ENCODE measurements at places on chromosomes 7 and 10.

DNA sequence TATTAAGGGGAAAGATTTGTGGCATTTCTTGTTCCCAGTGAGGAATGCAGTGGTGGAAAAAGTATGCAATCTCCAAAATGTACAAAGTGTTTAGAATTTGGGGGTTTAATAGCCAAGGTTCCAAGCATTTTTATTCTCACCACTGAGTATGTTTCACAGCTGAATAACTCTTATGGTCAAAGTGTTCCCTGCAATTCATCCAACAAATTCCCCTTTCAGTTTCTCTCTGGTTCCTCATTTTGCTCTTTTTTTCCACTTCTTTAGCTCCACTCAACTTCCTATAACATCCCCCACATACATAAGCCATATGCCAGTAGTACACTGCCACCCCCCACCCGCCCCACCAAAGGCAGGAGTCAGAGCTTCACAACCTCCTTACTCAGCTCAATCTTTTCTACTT lies 4.6 kb downstream of the HECW1 start:
- DNase-seq: no peak

DNA sequence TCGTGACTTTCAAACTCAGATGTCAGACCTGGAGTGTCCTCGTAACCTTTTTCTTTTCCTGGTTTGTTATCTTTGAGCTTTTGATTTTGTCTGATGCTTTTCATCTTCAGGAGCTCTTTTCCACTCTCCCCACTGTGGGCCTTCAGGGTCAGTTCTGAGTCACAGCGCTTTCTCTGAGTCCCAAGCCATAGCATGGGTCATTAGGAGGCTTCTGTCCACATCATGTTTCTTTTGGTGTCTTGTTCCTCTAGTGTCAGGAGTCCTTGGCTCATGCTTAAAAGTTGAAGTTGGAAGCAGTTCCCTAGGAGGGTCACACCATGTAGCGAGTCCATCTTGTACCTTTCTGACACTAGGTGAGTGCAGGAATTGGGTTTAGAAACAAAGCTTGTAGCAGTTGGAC lies 40.3 kb downstream of the DAGLB start:
- DNase-seq: no peak

DNA sequence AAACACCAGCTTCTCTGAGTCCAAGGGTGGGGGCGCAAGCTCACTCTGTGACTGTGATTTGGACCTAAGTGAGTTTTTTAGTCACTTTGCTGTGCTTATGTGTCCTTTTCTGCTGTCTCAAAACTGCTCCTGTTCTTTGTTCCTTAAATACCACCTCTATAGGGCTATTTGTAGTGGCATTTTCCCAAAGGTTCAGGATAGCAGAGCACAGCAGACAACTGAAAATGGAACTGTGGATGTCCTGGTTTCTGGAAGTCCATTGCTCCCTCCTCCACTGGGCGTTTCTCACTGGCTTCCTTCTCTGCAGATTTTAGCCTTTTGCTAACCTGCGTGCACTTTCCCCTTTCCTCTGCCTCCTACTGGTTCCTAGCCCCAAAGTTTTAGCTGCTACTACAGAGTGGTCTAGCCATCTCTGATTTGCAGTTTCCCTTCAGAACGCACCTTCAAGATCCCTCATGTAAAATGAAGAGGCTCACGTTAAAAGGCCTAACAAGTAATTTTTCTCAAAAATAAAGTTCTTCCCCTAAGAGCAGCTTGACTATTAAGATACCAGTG lies 25.6 kb downstream of the BLVRA start:
- no peak for DNase-seq

DNA sequence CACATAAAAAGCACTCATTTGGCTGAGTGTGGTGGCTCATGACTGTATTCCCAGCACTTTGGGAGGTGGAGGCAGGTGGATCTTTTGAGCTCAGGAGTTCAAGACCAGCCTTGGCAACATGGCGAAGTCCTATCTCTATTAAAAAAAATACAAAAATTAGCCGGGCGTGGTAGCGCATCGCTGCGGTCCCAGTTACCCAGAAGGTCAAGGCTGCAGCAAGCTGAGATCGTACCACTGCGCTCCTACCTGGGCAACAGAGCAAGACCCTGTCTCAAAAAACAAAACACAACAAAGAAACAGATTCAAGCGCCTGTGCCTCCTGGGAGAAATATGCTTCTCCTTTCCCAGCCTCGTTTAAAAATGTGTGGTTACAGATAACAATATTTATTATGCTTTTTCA lies 2.2 kb upstream of the ABCF2 start:
- DNase-seq: no peak

DNA sequence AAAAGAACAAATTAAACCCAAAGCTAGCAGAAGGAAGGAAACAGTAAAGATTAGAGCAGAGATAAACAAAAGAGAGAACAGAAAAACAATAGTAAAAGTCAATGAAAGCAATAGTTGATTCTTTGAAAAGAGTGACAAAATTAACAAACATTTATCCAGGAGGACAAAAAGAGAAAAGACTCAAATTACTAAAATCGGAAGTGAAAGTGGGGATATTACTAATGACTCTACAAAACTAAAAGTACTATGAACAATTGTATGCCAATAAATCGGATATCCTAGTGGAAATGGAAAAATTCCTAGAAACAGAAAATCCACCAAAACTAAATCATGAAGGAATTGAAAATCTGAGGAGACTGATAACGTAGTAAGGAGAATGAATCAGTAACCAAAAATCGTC lies 96.3 kb downstream of the SNX13 start:
- no peak for DNase-seq

Data from SK-N-DZ (cell line).